Activated CD8-positive, alpha-beta memory T cell treated with anti-CD3 and anti-CD28 coated beads, Interleukin-2, amount 50 U/mL, for 4 hours (primary cell): ENCODE measurements at places on chromosomes 4 and X.

DNA sequence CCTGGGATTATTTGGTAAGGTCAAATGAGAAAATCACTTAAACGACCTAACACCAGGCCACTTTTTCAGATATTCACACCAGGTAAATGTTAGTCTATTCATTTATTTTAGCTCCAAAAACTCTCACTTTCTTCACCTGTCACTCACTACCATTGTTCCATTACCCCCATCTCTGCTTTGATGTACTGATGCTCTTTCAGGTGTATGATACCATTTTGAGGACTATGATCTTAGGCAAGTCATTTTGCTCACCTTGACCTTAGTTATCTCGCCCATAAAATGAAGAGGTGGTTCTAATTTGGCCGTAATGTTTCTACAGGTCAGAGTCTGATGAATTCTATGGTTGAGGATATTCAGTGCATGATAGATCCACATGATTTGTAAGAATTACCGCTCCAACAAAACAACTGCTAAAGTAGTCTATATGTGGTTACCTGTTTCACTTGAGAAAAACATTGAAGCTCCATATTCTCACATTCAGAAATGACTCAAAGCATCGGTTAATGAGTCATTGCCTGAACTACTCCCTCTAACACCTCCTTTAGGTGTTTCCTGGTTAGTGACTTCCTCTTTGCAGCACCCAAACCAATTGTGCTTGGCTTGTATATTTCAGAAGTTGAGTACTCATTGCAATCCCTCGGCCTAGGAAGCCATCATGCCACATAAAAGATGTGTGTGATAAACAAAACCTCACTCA, 4.5 kb downstream of the DTHD1 start:
- peak; percentile 32 for DNase-seq

- DNase-seq: no peak
Observed at GRCh38 chr4:161538941-161539340, 624.9 kb downstream of the FSTL5 start.

- DNase-seq: no peak
Observed at GRCh38 chr4:78058591-78059523, 1.7 kb downstream of the FRAS1 start.

- no peak for DNase-seq
Observed at GRCh38 chrX:150375243-150375770, 12.2 kb downstream of the MAMLD1 start.

DNA sequence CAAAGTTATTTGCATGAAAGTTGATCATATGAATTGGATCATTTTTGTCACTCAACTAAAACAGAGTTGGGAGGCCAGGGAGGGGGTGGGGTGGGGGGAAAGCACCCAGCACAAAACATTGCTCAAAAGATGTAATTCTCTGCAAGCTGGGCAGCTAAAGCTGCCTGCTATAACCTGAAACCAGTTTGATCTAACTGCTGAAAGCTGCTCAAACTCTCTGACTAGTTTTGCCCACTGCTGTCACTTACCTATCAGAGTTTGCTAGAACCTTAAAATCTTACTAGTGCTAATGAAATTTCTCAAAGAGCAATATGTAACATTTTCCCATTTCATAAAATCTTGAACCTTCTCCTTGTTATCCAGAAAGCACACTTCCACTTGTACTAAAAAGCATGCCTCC, 10.4 kb downstream of the CXCL8 start:
- DNase-seq: no peak

DNA sequence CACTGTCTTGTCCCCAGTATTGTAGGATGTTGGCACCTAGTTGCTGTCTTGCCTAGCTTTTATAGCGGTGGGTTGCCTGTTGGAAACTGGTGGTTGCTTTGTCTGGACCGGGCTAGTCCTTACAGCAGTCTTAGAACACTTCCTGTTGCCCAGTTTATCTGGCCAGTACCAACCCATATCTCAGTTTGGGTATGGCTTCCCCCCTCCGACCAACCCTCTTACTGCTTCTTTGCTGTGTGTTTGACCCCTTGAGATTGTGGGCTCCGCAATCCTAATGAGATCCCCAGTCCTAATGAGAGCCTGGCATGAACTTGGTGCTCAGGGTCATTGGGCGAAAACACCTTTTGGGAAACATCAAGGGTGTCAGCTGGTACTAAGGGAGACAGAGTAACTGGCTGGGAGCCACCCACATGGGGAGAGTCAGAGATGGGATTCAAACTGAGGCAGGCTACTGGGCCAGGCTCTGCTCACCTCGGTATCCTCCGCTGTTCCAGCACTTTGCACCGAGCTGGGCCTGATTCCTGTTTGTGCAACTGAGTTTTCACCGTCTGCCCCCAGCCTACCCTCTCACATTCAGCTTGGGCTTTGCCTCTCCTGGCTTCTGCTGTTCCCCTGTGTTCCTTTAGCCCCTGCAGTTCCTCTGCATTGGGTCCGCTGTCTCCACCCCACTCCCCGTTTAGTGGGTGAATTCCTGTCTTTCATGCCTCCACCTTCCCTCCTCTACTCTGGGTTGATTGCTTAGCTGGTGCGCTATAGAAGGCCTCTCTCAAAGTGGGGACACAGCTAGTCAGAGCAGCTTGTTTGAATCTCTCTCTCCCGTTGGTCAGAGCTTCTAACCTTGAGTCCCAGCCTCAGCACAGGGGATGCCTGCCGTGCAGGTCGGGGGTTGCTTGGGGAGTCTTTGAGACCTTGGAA, 1.6 kb downstream of the TBC1D14 start:
- no peak for DNase-seq

DNA sequence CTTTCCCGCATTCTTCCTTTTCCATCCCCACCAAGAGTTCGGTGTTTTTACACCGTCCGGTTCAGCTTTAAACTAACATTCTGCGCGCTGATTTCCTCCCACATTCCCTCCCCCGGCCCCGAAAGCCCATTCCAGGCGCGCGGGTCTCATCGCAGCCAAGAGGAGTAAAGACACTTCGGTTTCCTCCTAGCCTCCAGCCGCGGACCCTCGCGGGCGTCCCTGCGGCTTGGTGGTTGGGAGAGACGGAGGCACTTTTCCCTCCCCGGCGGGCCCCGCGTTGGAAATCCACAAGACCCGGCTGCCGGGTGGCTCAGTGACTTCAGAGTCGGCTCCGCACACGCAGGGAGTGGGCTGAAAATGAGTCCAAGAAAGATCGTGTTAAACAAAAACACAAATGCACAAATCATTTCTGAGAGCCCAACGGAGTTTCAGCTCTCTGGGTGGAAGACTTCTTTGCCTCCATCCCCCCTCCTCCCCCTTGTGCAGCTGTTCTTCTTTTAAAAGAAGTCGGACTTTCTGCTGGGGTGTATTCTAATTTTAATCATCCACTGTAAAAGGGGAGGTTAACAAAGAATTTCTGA, 2.0 kb upstream of the ARX start:
- DNase-seq: no peak
